ENCODE measurements at places on chromosomes 16 and 17. TPM values are rescaled to one million over a fixed set of nuclear protein-coding genes. Genes with fewer than 3 reads are reported as not detected.
A peak's percentile ranks its signal among the peaks of the same experiment; 100 is the strongest.

DNA sequence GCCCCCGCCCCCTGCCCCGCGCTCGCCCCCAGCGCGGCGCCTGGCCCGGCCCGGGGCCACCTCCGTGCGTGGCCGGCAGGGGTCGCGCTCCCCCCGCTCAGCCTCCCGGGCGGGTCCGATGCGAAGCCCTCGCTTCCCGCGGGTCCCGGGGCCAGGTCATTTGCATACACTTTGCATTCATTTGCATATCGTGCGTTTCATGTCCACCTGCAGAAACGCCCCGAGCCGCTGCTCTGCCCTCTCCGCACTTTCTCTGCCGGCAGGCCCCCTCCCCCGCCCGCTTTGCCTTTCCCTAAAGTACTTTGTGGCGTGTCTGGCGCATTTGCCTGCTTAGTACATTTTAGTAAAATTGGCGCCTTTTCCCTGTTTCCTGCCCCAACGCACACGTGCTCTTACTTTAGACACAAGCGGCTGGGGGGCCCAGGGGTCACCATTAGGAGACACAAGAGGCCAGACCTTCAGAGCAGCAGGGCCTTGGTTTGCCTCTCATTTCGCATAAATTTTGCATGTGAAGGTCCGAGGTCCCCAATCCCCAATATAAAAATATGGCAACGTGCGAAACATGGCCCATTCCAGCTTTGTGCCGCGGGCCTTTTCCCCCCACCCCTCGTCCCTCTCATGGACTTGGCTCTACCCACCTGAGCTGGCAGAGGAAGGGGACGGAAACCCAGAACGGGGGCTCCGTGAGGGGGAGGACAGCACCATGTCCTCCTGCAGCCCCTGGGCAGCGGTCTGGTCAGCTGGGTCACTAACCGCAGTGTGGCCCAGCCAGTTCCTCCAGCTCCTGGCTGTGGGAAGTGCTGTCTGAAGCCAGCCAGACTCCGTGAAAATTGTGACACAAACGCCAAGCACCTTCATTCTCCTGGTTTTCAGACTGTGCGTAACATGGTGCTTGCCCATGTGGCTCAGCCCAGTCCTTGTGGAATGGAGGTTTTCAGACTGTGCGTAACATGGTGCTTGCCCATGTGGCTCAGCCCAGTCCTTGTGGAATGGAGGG, 34.8 kb downstream of the CBFA2T3 start:
- H3K27ac ChIP-seq, result no peak overlapping the region
- no peaks in the 10 kb centered on the region for H3K4me1 ChIP-seq
- no peaks in the 10 kb centered on the region for H3K36me3 ChIP-seq
- no peaks in the 10 kb centered on the region for H3K27me3 ChIP-seq

DNA sequence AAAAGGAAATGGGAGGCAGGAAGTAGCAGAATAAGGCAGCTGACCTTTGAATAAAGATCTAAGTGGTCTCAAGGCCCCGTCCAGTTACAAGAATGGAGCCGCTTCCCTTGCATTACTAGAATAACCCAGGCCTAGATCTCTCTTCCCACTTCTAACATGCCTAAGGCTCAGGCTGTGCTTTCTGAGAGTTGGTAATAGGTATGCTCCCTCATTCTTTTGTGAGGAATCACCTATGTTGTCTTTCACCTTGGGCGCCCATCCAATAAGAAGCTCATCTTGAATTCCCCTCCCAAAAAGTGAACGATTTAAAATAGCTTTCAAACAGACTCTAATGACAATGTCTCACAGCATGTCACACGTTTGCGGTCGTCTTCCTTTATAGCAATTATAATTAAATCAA, 101.2 kb downstream of the KCNJ2 start:
- no peak for DNase-seq
- no peaks in the 10 kb centered on the region for H3K36me3 ChIP-seq
- H3K4me1 ChIP-seq, result no peaks in the 10 kb centered on the region
- no peak overlapping the region for H3K27ac ChIP-seq
- H3K27me3 ChIP-seq, result no peaks in the 10 kb centered on the region

DNA sequence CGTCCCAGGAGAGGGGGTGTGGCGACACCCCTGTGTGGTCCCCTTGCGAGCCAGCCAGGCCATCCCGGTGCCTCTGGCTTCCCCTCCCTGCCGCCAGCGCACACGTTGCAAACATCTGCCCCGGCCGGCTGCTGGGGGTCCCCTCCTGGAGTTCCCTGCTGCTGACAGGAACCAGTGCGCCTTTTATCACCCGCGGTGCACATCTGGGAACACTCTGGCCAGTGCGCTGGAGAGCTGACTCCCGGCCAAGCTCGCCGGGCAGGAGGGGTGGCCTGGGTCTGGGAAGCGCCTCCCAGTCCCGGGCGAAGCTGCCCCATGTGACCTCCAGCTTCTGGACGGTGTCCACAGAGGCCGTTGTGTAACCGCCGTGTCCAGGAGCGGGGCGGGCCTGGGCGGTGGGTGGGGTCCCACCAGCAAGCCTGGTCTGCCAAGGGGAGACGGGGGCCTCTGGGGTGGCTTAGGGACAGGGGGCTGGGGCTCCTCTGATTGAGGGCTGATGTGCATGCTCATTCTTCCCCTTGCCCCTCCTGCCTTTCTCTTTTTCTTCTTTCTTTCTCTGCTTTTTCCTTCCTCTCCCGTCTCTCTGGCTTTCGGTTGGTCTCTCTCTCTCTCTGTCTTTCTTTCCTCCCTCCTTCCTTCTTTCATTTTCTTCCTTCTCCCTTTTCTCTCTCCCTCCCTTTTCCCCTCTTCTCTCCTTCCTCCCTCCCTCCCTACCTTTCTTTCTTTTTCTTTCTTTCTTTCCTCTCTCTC, 25.2 kb upstream of the CIBAR2 start:
- peak overlapping the region; percentile 9 for H3K27ac ChIP-seq
- peak; percentile 96 for DNase-seq
- peaks cover 43% of the 10 kb centered on the region for H3K4me1 ChIP-seq
- H3K27me3 ChIP-seq, result no peaks in the 10 kb centered on the region

DNA sequence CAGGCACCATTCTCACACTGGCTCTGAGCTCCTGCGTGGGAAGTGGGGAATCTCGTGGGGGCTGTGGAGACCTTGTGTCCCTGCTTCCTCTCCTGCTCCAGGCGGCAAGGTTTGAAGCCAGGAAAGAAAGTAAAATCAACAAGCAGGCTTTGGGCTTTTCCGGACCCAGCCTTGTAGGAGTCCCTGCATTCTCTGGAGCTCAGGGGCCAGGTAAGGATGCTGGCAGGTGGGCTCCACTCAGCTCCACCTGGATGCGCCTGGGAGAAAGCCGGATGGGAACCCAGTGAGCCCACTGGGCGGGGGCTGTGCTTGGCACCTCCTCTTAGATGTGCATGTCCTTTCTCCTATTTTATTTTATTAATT, 362.5 kb downstream of the SEC14L1 start:
- H3K4me3 ChIP-seq, result no peak overlapping the region
- no peaks in the 10 kb centered on the region for H3K27me3 ChIP-seq
- H3K27ac ChIP-seq, result no peak overlapping the region
- DNase-seq, result no peak
- no peaks in the 10 kb centered on the region for H3K36me3 ChIP-seq

Gene PHF23
- 36.8 TPM for total RNA-seq
